ENCODE measurements at places on chromosomes 1 and 21.

DNA sequence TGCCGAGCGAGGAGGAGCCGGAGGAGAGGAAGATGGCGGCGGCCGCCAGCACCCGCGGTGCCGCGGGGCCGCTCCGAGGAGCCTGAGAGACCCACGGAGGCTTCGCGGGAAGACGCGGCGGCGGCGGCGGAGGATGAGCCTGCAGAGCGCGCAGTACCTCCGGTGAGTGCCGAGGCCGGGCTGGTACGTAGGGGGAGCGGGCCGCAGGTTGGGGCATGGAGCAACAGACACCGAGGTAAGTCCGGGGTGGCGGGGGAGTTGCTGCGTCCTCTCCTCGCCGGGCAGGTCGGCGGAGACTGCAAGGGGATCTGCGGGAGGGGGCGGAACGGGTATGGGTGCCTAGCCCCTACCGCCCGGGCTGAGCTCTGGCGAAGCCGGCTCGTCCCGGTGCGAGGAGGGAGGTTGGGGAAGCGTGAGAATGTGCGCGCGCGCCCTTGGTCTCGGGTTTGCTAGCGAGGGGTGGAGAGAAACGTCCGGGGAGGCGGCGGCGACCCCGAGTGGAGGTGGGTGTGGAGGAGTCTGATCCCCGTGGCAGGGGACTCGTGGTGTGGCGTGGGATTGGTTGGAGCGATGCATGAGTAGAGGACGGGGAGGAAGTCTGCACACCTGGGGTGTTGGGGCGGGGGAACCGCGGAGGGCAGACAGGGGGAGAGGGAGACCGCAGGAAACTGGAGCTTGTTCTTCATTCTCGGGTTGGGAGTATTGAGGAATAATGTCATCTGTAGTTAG, at the start of gene SMG7:
TSS of gene SMG7 (plus strand) at position 12 of the 729 bp plus-strand sequence. CDS start at position 134, 122 bp downstream.
- peak; percentile 58 for DNase-seq

GRCh38 chr1:172613294-172613693, 45.6 kb upstream of the FASLG start:
- no peak for DNase-seq

GRCh38 chr1:79287982-79288381, 281.5 kb upstream of the ADGRL4 start:
- DNase-seq = no peak

DNA sequence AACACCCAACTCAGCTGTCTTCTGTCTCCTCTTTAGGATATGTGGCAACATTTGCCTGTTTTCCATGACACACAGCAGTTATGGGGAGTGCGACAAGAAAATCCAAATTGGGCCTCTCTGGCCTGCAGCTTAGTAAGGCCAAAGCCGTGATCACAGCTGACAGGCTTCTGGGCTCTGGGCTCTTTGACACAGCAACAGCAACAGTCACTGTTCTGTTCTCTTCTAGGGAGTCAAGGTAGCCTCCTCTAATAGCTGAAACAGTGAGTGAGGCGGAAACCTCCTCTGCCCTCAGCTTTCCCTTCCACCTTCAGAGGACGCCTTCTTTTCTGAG, 19.0 kb downstream of the CLCA1 start:
- no peak for DNase-seq

DNA sequence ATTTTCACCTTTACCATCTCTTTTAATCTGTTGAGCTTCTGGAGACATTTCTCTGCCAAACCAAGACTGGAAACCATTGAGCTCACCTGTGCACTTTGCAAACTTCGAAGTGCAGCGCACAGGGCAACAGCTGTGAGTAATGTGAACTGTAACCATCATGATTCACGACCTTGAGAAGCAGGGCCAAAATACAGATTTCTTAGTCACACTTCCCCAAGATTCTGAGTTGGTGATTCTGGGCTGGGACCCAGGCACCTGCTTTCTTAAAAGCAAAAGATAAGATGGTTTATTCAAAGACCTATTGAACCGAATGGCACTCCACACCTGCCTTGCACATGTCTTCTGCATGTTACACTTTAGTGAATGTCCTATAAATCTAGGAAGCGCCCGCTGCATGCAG, 10.2 kb downstream of the AGTRAP start:
- no peak for DNase-seq

DNA sequence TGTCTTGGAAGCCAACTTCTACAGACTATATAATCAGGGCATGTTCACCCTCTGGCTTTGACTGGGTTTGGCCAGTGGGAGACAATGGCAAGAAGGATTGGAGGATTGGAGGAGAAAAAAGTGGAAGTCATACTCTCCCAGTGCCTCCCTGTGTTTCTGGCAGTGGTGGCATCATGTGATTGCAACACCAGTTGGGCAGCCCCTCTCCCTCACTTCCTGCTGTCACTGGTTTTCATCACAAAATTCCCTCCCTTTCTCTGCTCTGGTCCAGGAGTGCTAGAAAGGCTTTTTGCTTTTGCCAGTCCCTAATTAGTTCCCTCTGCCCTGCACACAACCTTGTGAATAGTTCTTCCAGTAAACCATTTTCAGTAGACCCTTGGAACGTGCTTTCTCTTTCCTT, 3.7 kb upstream of the QSOX1 start:
- DNase-seq = no peak

DNA sequence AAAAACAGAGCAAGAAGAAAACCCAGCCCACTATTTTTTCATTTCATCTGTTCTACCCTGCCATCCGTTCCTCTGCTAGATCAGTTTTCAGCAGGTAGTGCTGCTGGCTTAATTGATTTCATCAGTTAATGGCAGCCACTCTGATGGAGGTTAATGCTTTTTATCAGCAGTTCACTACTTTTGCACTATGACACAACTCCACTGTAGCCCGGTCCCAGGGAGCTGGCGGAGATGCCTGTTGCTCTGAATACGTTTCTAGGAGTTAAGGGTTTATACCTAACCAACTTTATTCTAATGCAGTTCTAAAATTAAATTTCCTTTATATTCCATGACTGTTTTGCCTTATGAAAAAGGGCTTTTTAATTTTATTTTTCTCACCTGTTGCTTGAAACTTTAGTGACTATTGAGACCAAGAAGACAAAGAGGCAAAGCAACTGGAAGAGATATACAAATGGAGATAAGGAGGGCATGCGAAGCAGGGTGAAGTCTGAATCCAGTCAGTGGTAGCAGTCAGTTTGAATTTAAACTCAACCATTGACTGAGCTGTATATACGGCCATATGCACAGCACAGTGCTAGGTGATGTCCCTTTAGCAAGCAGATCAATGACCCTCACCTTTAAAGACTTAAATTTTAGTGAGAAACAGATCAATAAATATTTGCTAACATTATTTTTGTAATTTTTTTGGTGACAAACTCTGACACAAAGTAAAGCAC, 477.9 kb downstream of the LMO4 start:
- no peak for DNase-seq

- DNase-seq = no peak
Measured at GRCh38 chr1:244006961-244007360, 44.1 kb upstream of the ZBTB18 start.

- DNase-seq = no peak
Measured at GRCh38 chr1:234217316-234217840, 155.9 kb upstream of the COA6 start.

DNA sequence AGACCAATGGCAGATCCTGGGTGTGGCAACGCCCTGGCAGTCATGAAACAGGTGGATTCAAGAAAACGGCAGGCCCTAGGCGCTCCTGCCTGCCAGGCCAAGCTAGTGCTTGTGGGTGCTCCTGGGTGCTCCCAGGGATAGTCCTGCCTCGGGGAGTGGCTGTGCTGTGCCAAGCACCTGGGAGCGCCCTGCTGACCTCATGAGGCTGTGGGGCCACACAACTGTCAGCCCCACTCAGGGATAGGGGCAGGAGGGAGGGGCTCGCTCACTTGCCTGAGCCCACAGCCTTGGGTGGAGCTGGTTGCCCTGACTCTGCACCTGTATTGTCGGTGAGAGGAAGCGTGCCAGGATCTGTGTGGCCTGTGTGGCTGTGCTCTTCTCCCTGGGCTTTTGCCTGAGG, 9.4 kb downstream of the SNAP47 start:
- no peak for DNase-seq

- no peak for DNase-seq
Measured at GRCh38 chr1:9703165-9703509, 51.6 kb downstream of the PIK3CD start.
